Activated T-cell treated with anti-CD3 and anti-CD28 coated beads for 24 hours (primary cell): ENCODE measurements at places on chromosomes 7 and 10.

DNA sequence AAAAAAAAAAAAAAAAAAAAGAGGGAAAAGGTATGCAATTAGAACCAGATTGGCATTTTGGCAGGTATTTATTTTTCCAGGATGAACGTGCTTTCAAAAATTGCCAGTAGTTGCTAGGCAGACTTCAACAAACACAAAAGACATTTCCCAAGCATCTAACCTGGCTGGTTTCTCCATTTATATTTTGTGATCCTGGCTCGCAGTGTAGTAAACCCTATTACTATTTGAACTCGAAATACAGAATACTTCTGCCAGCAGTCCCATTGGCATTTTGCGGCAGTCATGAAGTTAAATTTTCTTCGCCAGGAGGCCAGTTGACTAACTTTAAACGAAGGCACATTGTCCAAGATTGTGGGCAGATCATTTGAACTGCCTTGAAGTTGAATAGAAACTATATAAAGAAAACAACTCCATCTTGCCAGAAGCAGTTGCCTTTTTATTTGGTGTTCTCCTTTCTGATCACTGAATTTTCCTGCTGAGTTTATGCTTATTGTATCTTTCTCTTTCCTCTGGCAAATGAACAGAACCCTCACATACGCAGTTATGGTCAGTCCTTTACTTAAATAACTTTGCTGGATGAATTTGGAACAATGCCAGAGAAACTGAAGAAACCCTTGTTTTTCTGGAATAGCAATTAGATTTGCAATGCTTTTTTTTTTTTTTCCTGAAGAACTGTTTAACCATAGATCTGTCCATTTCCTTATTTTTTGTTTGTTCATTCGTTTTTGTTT, 132.9 kb downstream of the BICC1 start:
- DNase-seq, result no peak

GRCh38 chr7:28621369-28621841, 209.1 kb downstream of the CREB5 start:
- DNase-seq, result no peak

GRCh38 chr10:114545819-114546218, 112.3 kb downstream of the ABLIM1 start:
- no peak for DNase-seq

DNA sequence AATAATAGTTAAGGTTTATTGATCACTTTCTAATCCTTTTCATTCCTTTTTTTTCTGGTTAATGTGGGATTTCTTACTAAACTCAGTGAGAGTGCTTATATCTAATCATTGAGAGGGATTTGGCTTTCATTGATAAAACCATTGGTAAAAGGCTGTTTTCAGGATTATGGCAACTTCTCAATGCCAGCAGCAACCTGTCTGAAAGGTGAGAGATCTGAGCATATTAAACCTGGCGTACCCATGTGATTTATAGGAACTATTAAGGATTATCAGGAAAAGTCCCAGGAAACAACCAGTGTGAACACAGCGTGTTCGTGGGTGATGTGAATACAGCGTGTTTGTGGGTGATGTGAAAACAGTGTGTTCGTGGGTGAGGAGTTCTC, 65.9 kb downstream of the PDIA4 start:
- no peak for DNase-seq

GRCh38 chr10:71980181-71981014, 16.2 kb downstream of the CHST3 start:
- no peak for DNase-seq

DNA sequence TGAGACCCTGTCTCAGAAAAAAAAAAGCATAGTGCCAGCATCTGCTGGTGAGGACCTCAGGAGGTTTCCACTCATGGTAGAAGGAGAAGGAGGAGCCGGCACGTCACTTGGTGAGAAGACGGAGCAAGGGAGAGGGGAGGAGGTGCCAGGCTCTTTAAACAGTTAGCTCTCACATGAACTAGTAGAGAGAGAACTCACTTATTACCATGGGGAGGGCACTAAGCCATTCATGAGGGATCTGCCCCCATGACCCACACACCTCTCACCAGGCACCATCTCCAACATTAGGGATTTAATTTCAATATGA, 62.9 kb upstream of the VKORC1L1 start:
- DNase-seq, result no peak

DNA sequence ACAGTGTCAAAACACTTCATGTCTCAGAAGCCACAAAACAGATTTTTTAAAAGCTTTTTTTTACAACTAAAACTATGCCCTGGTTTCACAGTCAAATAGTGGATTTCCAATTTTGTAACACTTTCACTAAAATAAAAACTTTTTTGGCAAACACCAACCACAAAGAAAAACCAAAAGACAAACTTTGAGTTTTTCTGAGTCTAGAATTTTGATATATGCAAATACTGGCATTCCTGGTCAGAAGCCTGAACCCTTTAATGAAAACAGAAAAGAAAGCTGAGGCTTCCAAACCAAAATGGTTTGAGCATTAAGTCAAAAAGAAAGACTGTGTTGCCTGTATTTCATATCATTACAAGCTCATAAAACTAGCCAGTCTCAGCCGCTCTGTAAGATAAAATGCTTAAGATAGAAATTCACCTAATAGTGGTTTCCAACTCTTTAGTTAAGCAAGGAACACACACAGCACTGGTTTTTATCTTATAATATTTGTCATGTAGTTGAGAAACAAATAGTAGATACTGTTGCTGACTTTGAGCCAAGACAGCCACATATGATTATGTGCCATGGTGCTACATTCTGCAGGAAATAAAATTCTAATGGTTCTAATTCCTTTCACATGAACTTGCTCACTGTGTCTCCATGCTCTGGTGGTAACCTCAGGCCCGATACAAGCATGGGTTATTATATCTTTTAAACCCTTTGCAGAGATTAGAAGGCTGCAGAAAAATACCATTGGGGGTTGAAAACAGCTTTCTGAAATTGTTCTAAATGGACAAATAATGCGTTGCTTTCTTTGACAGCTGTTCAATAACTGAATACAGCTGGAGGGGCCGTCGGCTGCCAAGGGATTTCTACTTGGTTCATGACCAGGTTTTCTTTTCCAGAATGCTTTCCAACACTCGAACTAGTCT, 49.4 kb downstream of the FAM171A1 start:
- DNase-seq, result no peak

GRCh38 chr10:51699145-51699474, 285 bp downstream of the CSTF2T start:
- no peak for DNase-seq

GRCh38 chr7:69193061-69193460, 405.2 kb upstream of the AUTS2 start:
- no peak for DNase-seq

- no peak for DNase-seq
Observed at GRCh38 chr10:6119962-6120361, 31.1 kb downstream of the RBM17 start.

- DNase-seq, result no peak
Observed at GRCh38 chr10:60732198-60732806, 46.0 kb upstream of the CDK1 start.

- no peak for DNase-seq
Observed at GRCh38 chr10:78199759-78200158, 166.1 kb downstream of the RPS24 start.

GRCh38 chr7:83559887-83560286, 89.1 kb downstream of the SEMA3E start:
- DNase-seq, result no peak

DNA sequence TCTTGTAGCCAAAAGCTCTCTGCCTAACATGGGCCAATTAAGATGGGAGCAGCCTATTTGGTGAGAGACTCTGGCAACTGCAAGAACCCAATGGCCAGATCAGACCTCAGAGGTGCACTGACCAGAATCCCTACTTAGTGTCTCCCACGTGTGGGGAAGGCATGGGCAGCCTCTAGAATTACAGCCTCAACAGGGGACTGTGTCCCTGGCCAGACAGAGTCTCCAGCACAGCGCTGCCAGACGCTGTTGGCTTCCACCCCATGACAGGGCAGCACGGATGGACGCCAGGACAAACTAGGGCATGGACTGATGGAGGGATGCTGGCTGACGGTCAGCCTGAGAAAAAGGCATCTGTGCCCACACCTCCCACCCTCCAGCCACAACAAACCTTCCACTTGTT, 729.3 kb upstream of the AUTS2 start:
- no peak for DNase-seq

- no peak for DNase-seq
Observed at GRCh38 chr7:1444925-1445322, 14.3 kb downstream of the MICALL2 start.

DNA sequence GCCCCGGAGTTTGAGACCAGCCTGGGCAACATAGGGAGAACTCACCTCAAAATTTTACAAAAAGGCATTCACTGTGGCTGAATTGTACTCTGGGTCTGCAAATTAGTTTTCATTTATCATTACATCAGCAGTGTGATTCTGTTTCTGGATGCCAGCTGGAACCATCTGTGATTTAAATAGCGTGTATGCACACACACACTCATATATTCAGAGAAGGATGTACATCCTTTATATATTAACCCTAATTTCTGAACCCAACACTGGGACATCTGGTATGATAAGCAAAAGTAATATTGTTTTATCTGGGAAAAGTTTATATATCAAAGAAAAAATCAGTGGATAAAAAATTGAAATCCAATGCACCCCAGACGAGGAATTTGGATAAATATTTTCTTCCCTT, 33.8 kb upstream of the LYZL1 start:
- no peak for DNase-seq

GRCh38 chr10:12243864-12244620, 48.1 kb downstream of the CDC123 start:
- DNase-seq, result no peak

DNA sequence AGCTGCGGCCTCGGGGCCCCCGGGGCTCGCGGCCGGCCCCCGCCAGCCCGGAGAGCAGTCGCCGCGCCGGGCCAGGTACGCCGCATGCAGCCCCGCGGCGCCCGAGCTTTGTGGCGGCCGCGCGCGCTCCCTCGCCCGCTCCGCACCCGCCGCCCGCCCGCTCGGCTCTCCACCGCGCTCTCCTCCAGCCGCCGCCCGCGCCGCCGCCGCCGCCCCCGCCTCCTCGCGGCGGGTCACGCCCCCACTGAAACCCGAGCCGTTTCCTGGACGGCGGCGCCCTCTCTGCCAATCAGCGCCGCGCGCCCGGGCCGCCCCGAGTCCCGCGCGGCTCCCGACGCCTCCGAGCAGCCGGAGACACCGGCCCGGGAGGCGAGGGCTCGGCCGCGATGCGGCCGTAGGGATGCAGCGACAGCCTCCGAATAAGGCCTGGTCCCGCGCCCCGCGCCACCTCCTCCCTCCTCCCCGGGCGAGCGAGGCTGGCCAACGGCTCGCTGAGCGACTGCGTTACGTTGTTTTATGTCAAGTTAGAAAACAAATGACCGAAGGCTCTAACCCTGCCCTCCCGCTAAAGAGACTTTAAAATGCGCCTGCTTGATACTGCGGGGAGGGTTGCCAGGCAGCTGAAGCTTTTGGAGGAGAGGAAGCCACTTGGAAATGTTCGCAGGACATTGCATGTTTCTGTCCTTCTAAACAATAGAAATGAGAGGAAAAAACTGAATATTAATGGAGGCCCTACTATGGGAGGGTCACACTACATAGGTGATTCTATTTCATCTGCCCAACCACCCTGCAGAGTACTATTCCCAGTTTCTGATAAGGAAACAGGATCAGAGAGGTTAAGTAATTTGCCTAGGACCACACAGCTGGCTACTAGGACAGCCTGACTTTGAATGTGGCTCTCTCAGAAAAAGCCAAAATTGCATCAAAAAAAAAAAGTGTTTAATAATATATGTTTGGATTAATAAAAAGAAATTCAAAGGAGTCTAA, at the start of gene FGFR2:
FGFR2 (minus strand) TSS at position 182 of the 987 bp plus-strand sequence. CDS start 4,627 bp downstream, outside the sequence.
- DNase-seq, result no peak

DNA sequence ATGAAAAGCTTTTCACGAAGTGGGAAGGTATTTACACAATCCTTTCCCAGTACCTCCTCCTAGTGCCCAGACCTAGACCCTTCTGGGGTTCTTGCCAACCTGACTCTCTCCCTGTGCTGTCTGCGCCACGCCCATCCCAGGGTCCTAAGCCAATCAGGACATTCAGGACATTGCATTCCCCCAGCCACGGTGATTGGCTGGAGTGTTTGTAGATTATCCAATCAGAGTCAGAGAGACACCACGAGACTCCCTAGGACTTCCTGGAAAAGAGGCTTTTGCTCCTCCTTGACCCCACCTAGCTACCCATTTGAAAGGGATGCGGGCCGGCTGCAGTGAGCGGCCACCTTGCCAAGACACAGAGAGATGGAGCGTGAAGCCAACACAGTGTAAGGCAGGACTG, 3.5 kb upstream of the GDF2 start:
- DNase-seq, result no peak

DNA sequence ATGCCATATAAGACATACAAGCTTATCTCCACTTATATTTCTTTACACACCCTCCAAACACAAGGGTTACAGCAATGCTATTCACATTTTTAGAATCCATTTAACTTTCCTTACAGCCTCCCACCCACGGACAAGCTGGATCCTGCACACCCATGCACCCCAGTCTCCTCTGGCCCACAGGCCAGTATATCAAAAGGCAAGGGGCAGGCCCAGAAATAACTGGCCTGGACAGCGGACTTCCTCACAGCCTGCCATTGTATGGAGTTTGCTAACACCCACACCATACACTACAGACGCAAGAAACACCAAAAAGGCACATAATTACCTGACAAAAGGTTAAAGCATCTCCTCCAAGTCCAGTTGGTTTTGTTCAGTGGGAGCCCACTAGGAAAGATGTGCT, 12.0 kb downstream of the HOXA4 start:
- DNase-seq, result no peak

- no peak for DNase-seq
Observed at GRCh38 chr10:98396096-98397063, 18.6 kb downstream of the PYROXD2 start.

- DNase-seq, result no peak
Observed at GRCh38 chr10:3872712-3873329, 87.8 kb upstream of the KLF6 start.

- no peak for DNase-seq
Observed at GRCh38 chr7:18768256-18768655, 272.7 kb downstream of the HDAC9 start.

- DNase-seq, result no peak
Observed at GRCh38 chr7:142298009-142298408, 40.2 kb upstream of the PRSS58 start.

DNA sequence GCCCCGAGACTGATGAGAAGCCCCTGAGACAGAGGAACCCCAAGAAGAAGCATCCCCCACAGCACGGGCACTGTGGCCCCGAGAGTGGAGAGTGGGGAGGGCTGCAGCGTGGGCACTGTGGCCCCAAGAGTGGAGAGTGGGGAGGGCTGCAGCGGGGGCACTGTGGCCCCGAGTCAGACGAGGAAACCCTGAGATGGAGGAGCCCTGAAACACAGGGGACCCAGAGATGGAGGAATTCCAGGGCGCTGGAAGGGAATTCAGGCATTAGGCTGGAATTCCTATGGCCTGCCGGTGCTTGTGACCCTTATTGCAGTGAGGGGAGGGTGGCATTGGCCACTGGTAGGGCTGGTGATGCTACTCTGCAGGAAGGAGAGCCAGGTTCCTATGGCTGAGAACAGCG, 168.6 kb upstream of the SHH start:
- no peak for DNase-seq
